ENCODE measurements at places on chromosomes 5 and 9.

DNA sequence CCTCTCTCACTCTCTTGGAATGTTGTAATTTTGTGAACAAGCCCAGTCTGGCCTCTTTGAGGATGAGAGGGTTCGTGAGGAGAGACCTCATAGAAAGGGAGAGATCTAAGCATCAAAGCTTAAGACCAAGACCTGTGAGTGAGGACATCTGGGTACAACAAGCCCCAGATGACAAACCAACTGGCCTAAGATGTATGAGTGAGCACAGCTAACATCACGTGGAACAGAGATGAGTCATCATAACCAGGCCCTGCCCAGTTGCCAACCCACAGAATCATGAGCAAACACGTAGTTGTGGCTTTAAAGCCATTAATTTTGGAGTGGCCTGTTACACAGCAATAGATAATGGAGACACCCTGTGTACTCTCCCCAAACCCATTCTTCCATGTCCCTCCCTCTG is 439.1 kb upstream of the KIF2A start:
- no peak for DNase-seq

GRCh38 chr5:27191786-27192510 is 153.6 kb upstream of the CDH9 start:
- no peak for DNase-seq

DNA sequence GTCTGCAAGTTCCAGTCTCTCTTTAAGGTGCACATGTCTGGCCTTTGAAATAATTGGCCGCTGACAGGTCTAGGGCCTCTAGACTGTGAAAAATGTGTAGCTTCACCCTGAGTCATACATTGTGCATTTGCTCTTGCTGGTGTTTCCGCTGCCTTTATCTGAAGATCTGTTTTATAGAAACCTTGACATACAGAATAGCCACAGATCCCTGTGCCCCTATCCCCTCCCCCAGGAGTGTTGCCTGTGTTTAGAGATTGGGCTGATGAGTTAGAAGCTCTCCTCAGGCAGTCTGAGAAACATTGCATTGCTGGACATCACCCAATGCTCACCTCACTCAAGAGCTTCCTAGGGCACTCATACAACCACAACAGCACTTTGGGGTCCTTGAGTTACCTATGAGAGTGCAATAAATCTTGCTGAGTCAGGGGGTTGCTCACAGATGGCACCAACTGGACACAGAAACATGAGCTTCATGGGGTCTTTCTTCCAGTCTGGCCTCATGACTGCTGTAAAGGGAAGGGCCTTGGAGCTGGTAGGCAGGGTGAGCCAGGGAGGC is 3.8 kb upstream of the ZNF782 start:
- DNase-seq, result no peak

GRCh38 chr5:66224773-66225553 is 80.9 kb downstream of the SREK1 start:
- DNase-seq, result no peak

DNA sequence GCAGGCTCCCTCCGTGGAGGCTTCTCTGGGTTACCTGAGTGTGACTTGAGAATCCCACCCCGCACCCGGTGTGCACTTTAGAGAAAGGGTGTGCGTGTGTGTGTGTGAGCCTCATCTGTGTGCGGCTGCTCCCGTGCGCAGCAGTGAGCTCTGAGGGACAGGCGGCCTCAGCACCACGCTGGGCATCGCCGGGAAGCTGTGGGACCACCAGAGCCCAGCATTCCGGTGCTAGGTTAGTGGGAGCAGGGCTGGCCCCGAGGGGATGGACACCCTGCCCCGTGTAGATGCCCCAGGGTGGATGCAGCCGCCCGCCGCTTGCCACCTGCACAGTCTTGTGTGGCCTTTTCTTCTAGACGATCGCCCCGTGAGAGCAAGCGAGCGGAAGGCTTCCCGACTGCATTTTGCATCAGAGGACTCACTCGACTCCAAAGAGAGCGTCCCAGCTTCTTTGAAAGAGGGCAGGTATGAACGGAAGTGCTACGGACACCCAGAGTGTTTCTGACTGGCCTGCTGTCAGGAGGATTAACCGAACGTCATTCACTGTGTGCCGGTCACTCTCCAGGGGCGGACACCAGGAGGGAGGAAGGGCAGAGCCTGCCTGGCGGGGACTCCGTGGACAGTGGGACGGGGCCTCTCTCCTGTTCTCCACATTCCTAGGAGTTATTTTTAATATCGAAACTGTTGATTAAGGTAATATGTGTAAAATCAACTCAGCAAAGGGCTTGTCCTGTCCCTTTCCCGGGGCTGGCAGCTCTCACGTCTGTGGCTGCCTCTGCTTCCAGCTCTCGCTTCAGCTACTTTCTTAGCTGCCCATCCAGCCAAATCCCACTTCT is 12.2 kb downstream of the CEP72 start:
- DNase-seq, result no peak

DNA sequence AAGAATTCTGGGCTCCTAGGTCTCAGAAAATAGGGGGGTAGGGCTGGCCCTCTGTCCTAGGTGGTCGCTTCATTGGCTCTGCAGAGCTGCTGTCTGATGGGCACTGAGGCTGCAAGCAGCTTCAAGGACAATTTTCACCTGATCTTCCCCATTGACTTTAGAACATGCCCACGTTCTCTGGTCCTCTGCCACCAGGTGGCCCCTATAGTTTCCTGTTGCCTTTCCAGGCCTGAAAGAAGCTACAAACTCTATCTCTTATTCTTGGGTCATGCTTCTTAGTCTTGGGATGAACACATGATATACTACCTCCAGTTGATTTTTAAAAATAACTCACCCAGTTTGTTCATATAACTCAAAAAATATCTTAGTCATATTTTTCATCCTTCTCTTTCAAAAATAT is 26.3 kb downstream of the SPZ1 start:
- DNase-seq, result no peak

DNA sequence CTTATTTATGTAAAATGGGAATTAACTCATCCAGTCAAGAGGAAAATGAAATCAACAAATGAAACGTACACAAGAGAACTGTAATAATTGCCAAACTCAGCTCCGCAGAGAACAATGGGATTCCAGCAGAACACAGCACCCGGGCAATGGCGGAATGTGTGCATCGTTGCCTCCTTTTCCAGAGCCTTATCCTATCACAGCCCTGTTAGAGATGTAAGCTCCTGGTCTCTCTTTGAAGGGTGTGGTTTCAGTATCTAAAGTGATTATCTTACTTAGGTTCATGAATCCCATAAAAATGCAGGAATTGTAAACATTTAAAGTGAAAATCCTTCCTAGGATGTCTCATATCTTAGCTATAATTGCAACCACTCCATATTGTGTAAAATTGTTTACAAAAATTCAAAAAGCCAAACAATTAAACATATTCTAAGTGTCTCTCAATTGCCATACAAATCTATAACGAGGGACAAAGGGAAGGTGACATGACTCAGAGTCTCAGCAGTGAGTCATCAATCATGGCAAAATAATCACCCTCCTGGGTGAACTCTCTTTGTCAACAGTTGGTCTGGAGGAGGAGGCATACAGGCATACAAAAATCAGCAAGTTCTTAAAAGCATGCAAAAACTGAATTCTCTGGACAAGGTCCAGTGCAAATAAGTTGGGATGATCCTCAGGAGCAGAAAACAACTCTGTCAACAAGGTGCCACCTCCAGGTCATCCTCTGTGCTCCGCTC is 22.6 kb downstream of the SEMA5A start:
- DNase-seq, result no peak

GRCh38 chr9:95058795-95059386 is 258.6 kb downstream of the FANCC start:
- DNase-seq, result no peak

- DNase-seq, result no peak
These were observed 1.7 kb downstream of the CNOT8 start for GRCh38 chr5:154860123-154860522.

DNA sequence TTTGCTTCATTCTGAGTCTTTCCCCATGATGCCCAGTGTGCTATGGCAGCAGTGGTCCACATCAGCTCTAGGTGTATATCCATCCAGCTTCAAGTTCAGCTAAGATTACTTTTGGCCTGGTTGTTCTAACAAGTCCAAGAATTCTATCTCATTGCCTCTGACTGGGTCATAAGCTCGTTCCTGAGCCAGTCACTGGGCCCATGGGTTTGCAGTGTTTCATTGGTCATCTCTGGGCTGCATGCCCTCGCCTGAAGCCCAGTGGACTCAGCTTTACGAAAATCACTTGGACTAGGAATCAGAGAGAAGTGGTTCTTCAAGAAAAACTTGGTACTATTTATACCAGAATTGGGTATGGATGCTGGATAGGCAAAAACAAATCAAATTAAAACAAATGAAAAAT is 16.1 kb upstream of the ARHGAP26 start:
- DNase-seq, result no peak
